ENCODE measurements at places on chromosomes 3 and 15.

DNA sequence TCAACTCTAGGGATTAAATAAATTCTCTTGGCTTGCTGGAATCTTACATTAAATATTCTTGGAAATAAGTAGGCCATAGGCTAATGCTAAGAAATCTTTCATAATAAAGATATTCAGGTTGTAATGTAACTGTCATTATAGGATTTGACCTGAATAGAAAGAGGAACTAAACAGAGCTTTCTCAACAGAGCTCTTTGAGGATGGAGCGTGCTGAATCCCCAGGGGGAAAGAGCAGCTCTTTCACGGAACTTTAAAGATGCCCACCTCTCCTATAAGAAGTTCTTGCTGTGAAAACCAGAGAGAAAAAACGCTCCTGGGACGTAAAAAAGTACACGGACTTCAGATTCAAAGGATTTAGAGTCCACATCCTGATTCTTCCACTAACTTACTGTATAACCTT, 77.9 kb downstream of the NTRK3 start:
- DNase-seq, result no peak

DNA sequence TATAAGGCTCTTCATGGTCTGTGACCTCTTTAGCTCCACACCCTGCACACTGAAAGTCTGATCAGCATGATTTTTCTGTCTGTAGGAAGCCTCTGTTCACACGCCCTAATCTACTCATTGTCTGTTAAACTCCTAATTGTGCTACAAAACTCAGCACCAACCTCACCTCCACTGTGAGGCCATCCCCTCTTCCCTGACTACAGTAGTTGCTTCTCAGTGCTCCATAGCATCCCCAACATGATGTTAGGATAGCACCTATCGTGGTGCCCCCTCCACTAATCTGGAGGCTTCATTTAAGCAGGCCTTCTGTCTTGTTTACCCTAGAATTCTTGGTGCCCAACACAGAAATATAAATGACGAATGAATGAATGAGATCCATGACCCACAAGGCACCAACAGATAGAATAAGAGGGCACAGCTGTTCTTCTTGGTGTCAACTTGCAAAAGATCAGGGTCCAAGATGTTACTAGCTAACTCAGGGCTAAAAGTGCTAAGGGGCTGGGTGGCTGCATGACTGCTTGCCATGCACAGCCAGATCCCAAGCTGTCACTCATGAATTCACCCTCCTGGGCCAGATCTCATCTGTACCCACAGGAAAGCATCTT, 55.2 kb upstream of the HEG1 start:
- no peak for DNase-seq

DNA sequence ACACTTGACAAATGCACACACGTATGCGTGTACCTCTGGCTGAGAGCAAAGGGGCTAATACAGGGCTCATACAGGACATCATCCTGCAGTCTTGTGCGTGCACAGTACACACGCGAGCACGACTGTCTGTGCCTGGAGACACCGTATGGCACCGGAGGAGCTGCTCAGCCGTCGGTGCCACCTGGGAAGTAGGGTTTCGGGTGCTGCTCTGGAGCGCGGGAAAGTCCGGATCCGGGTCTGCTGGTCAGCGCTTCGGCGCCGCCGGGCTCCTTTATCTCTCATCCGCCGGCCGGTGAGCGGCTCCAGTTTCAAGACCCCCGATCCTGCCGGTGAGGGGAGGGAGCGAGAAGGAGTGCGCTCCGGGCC, 9.3 kb downstream of the FOXL2 start:
- DNase-seq, result no peak

GRCh38 chr15:25171111-25171811, 216.5 kb downstream of the SNRPN start:
- DNase-seq, result peak; percentile 8

- DNase-seq, result no peak
Observed at GRCh38 chr15:72281713-72282112, 9.4 kb upstream of the PARP6 start.

- no peak for DNase-seq
Observed at GRCh38 chr3:29593802-29594201, 312.9 kb downstream of the RBMS3 start.

- no peak for DNase-seq
Observed at GRCh38 chr3:24184528-24185176, 239.6 kb downstream of the NR1D2 start.

GRCh38 chr3:38960042-38960622, 91.6 kb downstream of the SCN11A start:
- no peak for DNase-seq

GRCh38 chr3:180183346-180183745, 146.6 kb upstream of the PEX5L start:
- DNase-seq, result no peak

DNA sequence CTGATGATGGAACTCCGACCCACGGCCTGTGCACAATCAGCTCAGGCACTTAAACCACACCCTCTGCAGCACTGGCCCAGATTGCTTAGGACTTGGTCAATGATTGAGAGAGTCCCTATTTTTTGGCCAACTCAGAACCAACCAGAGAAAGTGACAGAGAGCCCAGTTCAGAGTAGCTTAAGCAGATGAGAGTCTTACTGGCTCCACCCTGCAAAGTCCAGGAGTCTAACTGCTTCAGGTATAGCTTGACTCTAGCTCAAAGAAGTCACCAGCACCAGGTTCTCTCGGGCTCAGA, 20.1 kb downstream of the SLC6A20 start:
- DNase-seq, result no peak

- no peak for DNase-seq
Observed at GRCh38 chr3:12148183-12148940, 10.3 kb downstream of the TIMP4 start.

- no peak for DNase-seq
Observed at GRCh38 chr3:136381051-136381450, 130.9 kb downstream of the PCCB start.

DNA sequence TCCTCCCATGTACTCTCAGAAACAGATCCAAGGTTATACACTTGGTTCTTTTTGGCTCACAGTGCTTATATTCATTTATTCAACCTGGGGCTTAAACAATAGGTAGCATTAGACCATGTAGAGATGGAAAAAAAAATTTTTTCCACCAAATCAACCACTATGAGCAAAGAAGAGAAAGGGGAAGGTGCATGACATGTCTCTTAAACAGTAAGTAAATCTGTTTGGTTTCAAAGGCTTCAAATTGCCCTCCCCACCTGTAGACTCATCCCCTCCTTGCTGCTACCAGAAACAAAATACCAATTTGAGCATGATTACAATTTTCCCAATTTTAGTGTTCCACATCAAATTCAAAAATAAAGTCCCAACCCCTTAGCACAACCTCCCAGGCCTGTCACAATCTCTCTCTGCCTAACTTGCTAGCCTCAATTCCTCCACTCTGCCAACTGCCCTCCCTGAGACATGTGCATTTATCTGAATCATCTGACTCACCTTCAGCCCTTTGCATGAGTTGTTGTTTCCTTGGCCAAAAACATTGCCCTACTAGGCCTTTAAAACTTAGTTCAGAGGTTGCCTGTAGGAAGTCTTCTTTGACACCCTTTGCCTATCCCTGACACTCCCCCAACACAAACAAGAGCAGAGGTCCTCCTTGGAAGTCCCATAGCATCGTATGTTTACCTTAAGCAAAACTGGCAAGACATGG, 30.3 kb upstream of the TSC22D2 start:
- DNase-seq, result no peak

GRCh38 chr3:194986208-194987043, 284.5 kb downstream of the XXYLT1 start:
- no peak for DNase-seq

- no peak for DNase-seq
Observed at GRCh38 chr3:72993391-72993790, 3.2 kb upstream of the PPP4R2 start.

- no peak for DNase-seq
Observed at GRCh38 chr3:77915336-77915735, 875.4 kb downstream of the ROBO2 start.

DNA sequence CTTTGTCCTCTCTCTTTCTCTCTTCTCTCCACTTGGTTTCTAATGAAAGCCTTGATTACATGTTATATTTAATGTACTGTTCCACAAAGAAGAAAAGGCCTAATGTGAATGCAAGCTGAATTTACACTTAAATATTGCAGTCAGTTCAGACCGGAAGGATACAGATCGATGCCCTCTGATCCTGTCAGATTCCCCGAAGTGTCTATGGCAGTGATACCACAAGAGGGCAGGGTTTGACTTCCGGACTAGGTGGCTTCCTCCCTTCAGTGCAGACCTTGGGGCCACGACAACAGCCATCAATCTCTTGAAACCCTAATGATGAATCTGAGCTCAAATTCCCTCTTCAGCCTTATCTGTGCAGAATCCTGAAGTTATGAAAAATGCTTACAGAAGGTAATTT, 29.5 kb downstream of the AGTR1 start:
- DNase-seq, result no peak

DNA sequence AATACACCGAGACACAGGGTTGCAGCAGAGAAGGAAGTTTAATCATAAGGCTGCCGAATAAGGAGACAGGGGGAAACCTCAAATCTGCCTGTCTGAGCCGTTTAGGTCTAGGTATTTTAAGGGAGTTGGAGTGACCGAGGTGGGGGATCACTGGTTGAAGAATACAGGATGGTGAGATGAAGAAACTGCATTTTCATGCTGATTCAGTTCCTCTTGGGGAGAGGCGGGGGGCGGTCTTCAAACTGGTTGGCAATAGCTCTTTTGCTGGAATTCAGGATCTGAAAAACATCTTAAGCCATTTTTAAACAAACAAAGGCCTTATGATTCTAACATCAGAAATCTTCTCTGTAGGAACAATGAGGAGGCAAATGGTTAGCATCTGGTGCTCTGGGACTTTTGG, 699.5 kb upstream of the CFAP20DC start:
- no peak for DNase-seq

DNA sequence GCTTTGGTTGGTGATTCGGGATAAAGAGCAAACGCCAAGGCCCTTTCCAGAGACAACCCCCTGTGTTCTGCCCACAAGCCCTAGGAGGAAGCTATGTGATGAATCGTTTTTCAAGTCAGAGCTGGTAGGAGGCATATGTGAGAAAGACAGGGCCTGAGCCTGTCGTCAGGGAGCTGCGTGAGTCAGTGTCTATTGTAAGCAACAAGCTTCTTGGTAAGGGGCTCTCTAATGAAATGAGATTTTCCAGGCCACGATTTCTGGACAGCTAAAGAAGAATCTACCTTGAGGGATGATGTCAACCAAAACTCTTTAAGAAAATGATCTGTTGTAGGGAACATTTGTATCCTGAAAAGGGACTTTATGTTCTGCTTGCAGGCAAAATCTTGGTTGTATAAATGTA, 318.9 kb upstream of the IL12A start:
- no peak for DNase-seq

DNA sequence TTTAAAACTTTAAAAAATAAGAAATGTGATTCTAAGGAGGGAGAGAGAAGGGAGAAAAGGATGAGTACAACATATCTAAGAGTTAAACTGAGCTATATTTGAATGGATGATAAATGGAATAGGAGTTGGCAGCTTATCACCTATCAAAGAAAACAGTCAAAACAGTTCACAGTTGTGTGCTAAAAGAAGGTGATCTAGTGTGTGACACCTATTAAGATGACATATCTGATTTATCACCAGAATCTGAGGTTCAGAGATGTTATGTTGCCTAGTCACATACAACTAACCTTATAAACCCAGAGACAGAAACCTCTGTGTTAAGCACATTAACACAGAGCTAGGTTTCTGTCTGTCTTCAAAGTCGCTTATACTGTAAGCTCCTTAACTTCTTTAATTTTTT, 3.0 kb downstream of the ATP13A3 start:
- DNase-seq, result no peak

GRCh38 chr3:173599673-173600072, 202.1 kb downstream of the NLGN1 start:
- no peak for DNase-seq

DNA sequence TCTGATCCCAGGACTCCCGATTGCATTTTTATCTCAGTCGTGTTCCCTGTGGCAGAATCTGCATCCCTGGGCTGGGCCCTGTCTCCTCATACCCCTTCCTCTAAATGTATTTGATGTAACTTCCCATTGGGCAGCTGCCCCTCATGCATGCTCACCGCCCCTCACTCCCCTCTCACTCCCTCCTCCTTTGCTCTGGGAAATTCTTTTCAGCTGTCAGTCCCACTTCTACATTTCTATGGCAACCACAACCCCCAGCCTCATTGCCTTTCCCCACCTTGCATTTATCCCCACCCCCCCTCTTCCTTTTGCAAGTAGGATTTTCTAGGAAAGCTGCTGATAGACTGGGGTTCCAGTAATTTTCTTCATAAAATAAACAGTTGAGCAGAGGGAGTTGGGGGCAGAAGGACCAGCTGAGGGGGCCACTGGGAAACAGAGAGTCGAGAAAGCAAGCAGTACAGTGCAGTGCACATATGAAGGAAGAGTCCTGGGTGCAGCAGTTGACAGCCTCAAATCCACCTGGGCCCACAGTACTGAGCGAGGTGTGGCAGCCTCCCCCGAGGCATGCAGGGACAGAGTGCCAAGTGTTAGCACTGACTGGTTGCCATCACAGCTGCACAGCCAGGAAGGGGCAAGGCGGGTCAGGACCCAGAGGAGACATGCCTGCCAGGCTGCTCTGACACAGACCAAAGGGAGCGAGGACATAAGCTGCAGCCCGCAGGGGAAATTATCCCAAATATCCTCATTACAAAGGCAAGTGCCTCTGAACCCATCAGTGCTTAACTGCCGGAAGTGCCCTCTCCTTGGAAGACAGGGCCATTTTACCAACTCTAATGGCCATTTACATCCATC, 476.3 kb downstream of the EPHB1 start:
- no peak for DNase-seq

DNA sequence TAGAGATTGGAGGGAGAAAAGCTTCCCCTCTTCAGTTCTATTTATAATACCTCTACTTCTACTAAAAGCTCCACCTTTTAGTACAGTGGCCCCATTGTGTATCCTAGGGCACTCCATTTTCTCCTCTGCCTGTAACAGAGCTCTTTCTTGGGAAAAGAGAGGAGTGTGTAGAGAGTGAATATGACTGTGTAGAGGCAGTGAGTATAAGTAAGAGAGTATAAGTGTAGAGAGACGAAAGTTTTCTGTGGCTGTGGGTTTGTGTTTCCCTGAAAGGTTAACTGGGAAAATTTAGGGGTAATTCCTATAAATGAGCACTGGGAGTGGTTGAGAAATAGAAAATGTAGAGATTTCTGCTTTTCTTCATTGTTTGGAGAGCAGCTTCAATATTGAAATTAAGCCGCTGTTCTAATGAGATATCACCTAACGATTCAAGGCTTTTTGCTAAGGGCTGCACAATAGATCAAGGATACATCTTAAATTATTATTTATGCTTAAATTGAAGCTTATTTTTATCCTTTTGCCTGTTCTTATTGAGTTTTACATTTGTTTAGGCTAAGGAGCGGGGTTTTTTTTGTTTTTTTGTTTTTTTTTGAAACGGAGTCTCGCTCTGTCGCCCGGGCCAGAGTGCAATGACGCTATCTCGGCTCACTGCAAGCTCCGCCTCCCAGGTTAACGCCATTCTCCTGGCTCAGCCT, 6.9 kb downstream of the IQGAP1 start:
- no peak for DNase-seq

- DNase-seq, result no peak
Observed at GRCh38 chr3:68988740-68989139, 24.7 kb downstream of the EOGT start.

DNA sequence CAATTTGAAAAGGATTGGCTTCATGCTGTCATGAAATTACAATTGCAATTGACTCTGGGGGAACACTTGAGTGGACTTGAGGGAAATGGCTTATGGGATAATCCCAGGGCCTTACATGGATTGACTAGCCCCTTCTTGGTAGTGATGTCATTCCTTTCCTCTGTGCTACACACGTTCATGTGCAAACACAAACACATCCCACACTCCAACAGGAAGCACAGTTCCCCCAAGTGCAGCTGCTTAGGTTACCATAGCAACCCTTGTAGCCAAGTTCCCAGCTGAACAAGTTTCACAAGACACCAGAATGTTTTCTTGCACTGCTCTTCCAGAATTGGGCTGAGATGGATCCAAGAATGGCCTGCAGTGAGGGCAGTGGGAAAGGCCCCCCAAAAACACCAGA, 217.0 kb downstream of the ZNF621 start:
- DNase-seq, result no peak

Data from progenitor cell of endocrine pancreas (in vitro differentiated cells).